ENCODE measurements at places on chromosomes 6 and 20.

DNA sequence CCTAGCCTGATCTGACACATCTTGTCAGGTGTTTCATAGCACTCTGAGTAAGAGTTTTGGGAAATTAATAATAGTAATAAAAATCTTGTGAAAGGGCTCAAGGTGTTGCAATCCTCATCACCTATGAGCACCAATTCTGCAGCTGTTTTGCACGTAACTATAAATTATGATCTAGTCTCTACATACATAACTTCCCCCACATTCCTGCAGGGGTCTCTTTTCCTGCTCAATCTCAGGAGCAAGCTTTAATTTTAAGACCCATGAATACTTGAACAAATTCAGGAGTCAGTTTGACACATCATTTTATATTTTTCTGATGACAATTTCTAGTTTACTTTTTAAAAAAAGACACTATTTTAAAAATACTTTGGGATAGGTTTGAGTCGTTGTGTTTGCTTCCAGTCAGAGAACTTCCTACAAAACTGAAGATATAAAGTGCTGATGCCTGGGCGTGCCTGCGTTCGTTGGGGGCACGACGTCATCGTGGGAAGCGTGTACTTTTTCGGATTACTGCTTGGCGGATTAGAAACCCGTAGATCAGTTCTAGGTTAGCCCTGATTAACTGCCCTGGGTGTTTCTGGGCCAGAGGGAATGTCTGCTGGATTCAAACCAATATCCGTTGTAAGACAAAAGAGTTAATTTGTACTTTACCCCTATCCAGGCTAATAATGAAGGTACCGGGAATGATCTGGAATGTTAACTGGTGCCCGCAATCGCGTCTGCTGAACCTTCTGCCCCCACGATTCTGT lies 1.0 kb upstream of the E2F3 start:
- peak; percentile 35 for DNase-seq

GRCh38 chr6:123802351-123802696 lies 1.3 kb upstream of the NKAIN2 start:
- DNase-seq: no peak

DNA sequence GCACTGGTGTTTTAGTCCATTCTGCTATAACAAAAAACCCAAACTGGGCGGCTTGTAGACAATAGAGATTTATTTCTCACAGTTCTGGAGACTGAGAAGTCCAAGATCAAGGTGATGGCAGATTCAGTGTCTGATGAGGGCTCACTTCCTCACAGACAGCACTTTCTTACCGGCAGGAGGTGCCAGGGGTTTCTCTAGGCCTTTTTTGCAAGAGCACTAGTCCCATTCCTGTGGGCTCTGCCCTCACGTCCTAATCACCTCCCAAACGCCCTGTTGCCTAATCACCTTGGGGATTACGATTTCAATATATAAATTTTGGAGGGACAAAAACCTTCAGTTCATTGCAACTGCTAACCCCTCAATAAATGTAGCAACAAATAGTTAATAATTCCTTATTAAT lies 140.0 kb upstream of the SGK1 start:
- no peak for DNase-seq

DNA sequence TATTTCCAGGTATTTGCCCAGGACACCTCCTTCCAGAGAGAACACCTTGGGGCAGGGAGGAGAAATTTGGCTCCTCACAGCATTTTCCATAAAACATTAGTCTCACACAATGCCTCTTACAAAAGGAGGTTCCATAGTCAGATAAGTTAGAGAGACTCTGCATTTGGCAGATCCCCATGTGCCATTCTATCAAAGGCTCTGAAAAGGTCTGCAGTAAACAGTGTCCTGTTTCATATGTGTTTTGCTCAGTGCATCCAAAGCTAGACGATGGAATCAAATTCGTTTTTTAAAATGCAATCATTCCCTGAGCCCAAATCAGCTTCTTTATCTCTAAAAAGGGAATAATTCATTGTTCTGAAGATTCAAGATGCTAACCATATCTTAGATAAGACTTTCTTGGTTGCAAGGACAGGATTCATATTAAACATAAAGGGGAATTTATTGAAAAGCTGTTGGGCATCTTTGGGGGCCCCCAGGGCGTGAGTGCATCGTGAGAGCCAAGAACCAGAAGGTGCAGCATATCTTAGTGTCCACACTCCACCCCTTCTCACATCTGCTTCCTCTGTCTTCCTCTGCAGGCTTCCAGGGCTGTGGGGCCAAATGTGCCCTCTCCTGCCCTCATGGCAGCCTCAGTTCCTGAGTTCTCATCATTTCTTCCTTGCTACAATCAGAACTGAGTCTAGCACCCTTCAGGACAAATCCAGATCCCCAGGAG lies 41.4 kb upstream of the MLN start:
- no peak for DNase-seq

- DNase-seq: no peak
Measured at GRCh38 chr6:37507690-37508421, 8.2 kb upstream of the CCDC167 start.

- no peak for DNase-seq
Measured at GRCh38 chr20:6941571-6941970, 174.1 kb downstream of the BMP2 start.

- no peak for DNase-seq
Measured at GRCh38 chr6:2795956-2796355, 30.8 kb downstream of the WRNIP1 start.

DNA sequence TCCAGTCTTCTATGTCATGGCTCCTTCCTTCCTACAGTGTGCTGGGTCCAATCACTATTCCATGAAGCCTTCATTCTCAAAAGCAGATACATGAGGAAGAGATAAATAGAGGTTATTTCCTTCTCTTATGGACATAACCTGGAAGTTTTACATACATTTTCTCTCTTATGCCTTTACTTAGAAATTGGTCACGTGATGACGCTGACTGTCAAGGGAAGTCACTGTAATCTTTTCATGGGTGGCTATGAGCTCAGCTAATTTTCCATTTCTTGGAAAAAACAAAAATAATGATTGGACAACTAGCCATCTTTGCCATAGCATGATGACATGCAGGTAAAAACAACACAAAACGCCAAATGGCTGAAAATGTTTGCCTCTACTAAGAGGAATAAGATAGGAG lies 151.6 kb upstream of the PRSS16 start:
- DNase-seq: no peak

DNA sequence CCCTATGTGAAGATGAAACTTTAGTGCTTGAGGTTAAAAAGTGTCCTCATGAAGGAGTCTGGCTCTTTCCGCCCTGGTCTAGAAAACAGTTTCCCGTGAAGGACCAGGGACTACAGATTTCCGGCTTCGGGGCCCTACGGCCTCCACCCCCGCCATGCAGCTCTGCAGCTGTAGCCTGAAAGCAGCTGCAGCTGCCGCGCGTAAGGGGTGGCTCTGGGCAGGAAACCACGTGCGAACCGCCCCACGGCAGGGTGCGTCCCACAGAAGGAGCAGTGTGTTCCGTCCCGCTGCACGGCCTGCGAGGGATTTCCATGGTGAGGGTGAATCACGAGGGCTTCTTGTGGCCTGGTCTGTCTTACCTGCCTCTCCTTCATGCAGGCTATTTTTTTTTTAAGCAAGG lies 117.0 kb downstream of the ERMARD start:
- DNase-seq: peak; percentile 40

DNA sequence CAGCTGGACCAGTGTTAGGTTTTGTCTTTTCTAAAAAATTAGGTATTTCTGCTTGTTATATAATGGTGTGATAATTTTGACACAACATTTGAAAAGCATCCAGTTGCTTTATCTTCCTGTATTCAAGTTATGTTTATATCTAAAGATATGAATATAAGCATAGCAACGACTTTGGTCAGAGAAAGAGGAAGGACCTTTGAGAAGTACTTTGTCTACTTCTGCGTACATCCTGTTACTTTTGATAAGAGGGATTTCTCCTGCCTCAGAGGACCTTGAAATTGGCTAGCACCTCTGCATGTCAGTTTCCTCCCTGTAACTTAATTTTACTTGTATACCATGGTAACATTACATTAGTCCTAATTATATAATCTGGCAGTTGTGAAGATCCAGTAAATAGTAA lies 24.8 kb downstream of the PHF20 start:
- no peak for DNase-seq

GRCh38 chr6:55636406-55637102 lies 57.6 kb upstream of the HMGCLL1 start:
- DNase-seq: no peak

- DNase-seq: no peak
Measured at GRCh38 chr6:16799279-16800193, 38.3 kb upstream of the ATXN1 start.

- DNase-seq: no peak
Measured at GRCh38 chr6:160791981-160792418, 90.0 kb downstream of the PLG start.

DNA sequence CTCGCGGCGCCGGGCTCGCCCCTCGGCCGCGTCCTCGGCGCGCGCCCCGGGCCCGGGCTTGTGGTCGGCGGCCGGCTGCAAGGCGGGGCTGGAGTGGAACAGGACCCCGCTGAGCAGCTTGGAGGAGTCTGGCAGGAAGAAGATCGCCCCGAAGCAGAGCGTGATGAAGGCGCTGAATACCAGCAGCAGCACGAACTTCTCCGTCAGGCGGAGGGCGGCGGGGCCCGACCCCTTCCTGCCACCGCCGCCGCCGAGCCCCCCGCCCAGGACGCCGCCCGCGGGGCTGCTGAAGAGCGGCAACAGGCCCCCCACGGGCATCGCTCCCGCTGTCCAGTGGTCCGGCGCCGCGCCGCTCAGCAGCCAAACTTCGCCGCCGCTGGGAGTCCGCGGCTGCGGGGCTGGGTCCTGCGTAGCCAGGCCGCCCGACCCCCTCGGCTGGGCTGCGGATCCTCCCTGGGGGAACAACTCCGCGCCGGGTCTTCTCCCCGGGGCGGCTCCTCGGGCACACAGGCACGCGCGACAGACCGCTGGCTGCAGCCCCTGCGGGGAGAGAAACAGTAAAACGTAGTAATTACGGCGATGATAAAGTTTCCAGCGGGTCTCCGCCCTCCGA lies 707 bp downstream of the MAN1A1 start:
- DNase-seq: peak; percentile 10

- no peak for DNase-seq
Measured at GRCh38 chr6:127566651-127567050, 10.3 kb upstream of the C6orf58 start.

GRCh38 chr6:161220346-161220745 lies 53.5 kb downstream of the AGPAT4 start:
- DNase-seq: no peak

DNA sequence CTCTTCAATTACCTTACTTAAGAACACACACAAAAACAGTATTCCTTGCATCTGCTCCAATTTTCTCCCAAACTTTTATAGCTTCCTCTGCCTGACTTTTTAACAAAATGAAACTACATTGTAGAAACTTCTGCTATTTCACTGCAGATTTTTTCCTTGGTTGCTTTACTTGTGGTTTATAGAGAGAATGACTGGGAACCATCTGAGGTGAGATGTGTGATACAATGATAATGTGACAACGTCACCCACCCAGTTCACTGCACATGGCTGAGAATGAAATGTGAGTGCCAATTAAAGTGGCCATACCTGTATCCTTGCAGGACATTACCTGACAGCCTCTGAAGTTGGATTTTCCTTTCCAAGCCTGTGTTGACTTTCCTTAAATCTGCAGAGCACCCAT lies 258.4 kb downstream of the CD83 start:
- DNase-seq: no peak

- DNase-seq: peak; percentile 57
Measured at GRCh38 chr6:143337201-143337949, 113.1 kb downstream of the ADAT2 start.

DNA sequence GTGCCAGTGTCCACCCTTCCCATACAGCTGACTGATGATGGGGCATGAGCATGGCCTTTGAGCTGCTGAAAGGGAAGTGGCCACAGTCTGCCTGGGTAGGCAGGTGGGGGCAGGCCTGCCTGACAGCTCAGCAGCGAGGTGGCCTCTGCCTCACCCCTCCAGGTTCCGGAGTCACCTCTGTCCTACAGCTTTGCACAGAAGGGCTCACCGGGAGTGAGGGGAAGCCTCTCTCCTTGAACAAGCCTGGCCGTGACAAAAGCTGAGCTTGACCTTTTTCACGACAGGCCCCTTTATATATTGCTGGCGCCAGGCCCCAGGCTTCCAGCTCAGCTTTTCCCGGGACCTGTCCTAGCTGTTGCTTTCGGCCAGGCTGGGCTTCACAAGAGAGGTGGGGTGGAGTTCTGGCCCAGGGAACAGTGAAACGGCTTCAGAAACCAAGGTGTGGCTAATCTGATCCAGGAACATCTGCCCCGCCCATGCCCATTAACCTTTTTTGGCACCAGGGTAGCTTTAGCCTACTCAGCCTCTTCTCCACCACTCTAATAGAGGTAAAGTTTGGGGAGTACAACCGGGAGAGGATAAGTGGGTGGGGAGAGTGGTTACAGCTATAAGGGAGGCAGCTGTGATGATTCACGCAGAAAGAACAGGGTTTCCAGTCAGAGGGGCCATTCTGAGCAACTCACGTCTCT lies 42.9 kb downstream of the C6orf132 start:
- no peak for DNase-seq

- DNase-seq: no peak
Measured at GRCh38 chr20:45842169-45842812, 8.7 kb downstream of the SNX21 start.

DNA sequence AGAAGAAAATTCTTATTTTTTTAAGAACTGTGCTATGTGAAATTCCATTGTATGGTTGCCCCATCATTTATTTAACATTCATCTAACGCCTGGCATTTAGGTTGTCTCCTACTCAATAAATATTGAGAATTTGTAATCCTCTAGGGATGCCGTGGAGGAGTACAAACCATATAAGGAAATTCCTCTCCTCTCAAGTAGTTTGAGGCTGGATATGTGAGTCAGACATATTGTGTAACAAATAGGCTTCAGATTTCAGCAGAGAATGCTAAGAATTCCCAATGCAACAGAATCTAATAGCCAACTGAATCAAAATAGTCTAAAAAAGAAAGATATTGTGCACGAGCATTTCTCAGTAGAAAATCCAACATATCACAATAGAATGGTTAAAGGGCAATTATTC lies 174.7 kb downstream of the OTOR start:
- DNase-seq: no peak

- DNase-seq: no peak
Measured at GRCh38 chr6:36780442-36781177, 58.6 kb downstream of the CPNE5 start.
